ENCODE measurements at places on chromosomes 12 and 14.
A peak's percentile ranks its signal among the peaks of the same experiment; 100 is the strongest.

GRCh38 chr12:6820166-6820565, 1.5 kb upstream of the GPR162 start:
- DNase-seq: no peak

DNA sequence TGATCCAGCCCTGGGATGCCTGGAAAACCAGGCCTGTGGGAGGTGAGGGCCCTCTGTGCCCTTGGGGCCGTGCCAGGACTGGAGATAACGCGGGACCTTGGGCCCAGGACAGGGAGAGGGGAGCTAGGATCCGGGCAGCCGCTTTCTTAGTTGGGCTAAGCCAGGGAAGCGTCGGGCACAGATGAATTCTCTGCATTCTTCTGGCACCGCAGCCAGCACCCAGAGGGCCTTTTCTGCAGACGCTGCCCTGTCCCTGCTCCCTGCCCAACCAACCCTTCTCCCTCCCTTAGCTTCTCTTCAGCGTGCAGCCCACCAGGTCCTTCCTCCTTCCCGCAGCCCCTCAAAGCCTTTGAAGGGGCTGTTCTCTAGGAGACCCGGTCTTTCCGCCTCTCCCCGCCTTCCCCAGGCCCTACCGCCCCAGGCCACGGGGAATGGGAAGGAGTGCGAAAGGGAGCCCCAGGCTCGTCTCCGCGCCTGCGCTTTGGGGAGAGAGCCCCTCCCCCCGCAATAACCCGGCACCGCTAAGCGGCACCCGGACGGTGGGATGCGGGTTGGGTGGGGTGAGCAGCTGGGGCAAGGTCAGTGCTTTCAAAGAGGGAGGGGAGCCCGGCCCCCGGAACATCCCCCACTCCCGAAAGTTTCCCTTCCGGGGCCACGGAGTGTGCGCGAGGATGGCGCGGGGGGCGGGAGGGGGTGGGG, 663 bp downstream of the NCKAP5L start:
- peak; percentile 92 for DNase-seq

- no peak for DNase-seq
Observed at GRCh38 chr14:95233702-95234241, 76.4 kb upstream of the DICER1 start.

GRCh38 chr14:38790916-38791315, 312.1 kb downstream of the SEC23A start:
- DNase-seq: peak; percentile 15

DNA sequence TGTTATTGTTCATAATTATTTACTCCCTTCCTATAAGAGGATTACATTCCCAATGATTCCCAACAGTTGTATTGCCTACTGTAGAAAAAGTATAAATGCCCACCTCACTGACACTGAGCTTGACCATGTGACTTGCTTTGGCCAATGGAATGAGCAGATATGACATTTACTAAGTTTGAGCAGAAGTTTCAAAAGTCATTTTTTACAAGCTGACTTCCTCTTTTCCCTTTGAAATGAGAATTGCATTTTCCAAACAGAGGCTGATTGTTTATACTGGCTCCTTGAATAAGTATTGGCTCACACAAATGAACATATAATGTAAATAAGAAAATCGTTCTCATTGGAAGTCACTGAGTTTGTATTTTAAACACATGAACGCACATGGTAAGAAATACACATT, 116.4 kb upstream of the LRFN5 start:
- DNase-seq: no peak

- DNase-seq: no peak
Observed at GRCh38 chr14:105760691-105761344, 234.4 kb downstream of the TMEM121 start.

DNA sequence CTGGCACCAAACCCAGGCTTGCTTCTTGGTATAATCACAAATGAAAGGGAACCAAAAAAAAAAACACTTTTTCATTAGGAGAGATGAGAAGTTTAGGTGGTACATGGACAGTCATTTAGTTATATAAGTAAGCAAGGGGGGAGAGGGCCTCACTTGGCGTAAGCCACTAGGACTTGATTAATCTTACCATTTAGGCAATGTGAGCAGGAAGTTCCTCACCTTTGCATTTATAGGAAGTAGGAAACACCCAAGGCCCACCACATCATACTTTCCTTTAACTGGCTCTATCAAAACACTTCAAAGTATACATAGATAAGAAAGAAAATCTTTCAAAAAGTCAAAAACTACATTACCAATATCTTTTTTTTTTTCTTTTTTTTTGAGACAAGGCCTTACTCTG, 6.7 kb upstream of the RPS6KA5 start:
- no peak for DNase-seq

DNA sequence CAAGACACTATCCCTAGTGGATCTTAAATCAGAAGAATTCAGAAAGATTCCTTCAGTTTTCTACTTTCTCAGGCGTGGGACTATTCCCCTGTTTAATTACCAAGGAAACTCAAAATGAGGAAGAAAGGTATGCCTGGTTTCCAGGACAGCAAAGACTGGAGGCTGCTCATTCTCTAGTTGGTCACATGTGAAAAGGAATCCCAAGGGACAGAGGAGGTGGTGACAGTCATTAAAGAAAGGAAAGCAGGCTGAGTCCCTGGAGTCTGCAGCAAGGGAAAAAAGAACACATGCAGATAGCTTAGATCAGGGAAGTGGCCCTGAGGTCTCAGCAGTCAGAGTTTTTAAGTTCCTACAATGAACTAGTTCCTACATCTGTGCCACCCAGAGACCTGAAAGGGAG, 165.4 kb upstream of the CCDC198 start:
- DNase-seq: no peak

DNA sequence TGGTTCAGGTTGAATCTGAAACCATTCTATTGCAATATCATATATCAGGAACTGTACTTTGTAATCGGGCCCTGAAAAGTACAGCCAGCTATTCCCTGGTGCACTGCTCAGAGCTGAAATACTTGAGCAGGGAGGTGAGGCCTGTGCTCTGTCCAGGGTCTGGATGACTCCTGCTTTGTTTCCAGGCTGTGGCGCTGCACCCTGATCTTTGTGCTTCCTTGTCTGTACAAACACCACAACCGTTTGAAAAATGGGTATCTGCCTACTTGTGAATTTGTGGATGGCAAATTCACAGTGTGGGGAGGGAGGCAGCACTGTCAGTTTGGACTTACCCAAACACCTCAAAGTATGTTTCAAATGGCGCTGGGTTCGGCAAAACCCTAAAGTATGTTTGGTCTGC, 155.4 kb upstream of the FAR2 start:
- DNase-seq: peak; percentile 8

DNA sequence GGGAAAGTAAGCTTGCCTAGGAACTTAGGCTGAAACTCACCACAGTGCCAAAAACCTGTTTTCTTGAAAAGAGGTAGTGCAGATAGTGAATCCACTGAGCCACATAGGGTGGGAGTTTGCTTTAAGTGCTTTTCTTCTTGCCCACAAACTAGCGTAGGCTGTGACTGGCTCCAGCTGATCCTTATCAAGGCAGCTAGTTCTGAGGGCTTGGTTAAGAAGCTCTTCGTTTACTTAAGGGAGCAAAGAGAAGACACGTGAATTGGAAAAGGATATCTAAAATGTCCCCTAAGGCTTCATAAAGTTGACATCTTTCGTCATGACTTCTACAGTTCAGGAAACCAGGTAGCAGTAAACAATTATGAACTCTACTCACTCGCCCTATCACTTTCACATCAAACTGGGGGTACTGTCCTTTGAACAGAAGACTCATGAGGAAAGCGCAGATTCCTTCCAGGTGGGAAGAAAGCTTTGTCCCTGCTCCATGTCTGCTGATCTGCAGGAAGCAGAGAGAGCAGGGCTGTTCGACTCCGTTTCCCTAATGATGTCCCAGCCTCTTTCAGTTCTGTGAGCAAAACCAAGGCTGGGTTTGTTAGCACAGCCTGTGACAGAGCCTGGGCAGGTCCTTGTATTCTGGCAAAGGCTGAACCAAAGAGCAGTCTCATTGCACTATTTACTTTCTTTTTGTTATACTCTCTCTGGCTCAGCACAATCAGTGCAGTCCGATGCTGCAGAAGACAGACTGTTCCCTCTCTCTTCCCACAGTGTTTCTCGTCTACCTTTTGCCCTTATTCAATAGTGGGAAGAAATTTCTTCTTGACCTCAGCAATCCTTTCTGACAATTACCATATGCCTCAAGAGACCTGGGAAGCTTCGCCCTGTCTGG, 93.5 kb upstream of the ETV6 start:
- peak; percentile 47 for DNase-seq

DNA sequence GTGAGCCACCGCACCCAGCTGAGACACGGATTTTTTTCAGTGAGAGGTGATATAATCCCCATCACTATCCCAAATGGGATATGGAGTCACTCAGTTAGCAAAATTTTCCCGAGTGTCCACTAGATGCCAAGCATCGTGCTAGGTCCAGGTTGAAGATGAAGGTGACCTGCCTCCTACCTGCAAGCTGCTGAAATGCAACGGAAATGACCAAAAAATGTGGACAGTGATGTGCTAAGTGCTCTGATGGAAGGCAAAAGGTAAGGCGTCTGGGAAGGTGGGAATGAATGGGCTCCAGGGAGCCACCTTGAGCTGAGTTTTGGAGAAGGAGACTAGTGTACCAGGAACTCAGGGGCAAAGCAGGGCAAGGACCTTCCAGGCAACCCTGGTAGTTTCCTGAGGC, 64.6 kb downstream of the CALM1 start:
- DNase-seq: no peak

- no peak for DNase-seq
Observed at GRCh38 chr14:58705066-58705465, 67.3 kb downstream of the DACT1 start.

DNA sequence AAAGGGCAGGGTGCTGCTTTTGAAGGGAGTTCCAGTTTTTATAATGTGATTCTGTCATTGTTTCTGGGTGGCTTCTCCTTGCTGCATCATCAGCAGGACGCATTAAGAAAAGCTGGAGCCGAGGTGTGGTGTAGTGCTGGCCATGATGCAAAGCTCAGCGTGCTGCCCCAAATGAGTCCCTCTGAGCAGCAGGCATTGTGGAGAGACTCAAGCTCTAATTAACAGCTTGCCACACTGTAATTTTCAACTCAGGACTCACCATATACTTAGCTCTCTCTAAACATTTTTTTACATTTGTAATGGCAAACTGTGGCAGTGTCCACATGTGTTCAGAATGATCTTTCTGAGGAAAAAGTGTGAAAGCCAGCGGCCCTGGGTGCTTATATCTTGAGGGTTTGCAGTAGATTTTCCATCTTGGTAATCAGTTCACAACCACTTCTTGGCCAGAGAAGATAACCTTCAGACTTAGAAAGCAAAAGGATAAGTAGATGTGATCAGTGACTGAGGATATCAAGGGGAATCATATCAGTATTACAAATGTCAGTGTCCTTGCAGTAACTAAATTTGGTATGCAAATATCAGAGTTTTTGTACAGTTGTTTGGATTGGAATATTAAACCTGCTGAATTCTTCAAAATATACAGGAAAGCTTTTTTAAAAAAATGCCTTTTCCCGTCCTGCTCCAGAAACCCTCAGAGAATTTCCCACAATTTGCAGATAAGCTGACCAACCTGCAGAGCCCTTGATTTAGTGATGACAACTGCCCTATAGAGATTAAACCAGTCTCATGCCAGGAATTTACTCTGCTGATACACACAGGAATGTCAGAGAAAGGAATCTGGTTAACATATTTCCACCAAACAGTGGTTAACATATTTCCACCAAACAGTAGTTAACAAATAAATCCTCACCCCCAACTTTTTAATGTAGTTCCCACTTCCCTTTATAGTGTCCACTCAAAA, 63.6 kb downstream of the DAAM1 start:
- peak; percentile 89 for DNase-seq

- DNase-seq: no peak
Observed at GRCh38 chr12:60529723-60530122, 933.9 kb downstream of the SLC16A7 start.

GRCh38 chr12:118371321-118372282, 1.1 kb downstream of the TAOK3 start:
- DNase-seq: peak; percentile 24

GRCh38 chr12:107759410-107759809, 1.5 kb downstream of the PRDM4 start:
- peak; percentile 82 for DNase-seq

- no peak for DNase-seq
Observed at GRCh38 chr12:52434081-52434733, at the start of gene KRT75. KRT75 (minus strand) TSS chr12:52434371; CDS start chr12:52434304, 67 bp downstream.

DNA sequence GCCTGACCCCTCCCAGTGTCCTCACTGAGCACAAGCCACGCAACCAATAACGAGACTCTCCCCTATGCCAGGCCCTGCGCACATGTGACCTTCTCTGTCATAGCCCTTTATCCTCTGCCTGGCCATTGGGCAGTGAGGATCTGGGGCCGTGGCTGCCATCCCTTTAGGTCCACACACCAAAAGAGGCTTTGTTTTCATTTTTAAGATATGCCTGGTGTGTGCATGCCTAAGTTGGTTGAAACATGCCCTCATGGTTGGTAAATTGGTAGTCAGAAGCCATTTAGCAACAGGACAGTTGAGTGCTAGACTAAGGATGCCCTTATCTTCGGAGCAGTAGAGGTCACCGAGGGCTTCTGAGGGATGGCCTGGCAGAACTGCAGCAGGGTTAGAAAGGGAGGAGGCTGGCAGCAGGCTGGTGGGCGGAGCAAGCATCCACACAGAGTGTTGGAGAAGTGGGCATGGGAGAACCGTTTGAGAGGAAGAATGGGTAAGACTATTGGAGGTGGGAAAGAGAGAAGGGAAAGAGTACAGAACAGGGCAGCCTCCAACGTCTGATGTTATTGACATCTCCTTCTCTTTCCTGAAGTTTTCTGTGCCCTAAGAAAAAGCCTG, 75.1 kb downstream of the SLC24A4 start:
- no peak for DNase-seq

DNA sequence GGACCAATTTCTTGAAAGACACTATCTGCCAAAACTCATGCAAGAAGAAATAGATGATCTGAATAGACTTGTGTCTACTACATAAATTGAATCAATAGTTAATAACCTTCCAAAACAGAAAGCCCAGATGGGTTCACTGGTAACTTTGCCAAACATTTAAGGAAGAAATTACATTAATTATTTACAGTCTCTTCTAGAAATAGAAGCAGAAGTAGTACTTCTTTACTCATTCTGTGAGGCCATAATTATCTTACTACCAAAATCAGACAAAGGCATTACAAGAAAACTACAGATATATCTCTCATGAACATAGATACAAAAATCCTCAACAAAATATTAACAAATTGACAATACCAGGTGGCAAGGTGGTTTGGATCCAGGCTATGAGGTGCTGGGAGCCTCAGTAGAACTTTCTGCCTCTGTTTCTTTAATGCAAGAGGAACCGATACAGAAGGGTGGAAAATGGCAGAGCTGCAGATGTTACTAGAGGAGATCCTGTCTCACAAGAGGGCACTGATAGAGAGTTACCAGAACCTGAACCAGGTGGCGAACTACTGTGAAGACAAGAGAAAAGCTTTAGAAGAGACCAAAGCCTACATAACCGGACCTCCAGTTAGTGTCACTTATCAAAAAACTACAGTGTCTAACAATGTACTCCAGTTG, 33.7 kb upstream of the KTN1 start:
- no peak for DNase-seq

DNA sequence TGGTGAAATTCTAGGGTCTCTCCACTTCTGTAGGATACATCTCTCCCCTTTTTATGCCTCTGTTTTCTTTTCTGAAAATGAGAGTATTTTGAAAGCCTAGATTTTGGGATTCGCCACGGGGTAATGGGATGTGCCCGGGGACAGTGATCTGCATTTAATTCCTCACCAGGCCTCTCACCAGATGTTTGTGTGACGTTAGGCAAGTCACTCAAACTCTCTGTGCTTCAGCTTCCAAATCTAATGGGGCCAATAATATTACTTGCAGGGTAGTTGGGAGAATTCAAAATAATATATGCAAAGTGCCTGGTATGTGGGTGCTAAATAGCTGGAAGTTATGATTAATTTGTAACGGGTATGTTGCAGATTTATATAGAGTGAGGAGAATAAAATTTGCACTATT, 78.8 kb downstream of the C12orf75 start:
- no peak for DNase-seq
